Upper lobe of left lung (tissue), 6 donors: ENCODE measurements at places on chromosomes 11 and 22. TPM values are rescaled to one million over a fixed set of nuclear protein-coding genes. Genes with fewer than 3 reads are reported as not detected.

DNA sequence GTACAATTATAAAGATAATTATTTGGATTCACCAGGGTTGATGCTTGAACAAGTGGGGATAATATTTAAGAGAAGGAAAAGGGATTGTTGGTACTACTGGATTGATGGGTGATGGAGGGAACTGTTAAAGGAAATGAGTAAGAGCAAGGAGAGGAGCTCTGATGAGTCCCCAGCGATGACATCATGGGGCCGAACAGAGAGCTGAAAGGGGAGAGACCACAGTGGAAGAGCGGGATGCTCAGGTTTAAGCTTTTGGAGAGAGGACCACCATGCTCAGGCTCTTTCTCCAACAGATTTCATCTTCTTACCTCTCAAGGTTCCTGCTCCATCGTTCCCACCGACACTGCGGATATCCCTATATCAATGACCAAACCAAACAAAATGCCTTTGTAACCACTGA is 568.7 kb downstream of the ETS1 start:
- no peak for DNase-seq

DNA sequence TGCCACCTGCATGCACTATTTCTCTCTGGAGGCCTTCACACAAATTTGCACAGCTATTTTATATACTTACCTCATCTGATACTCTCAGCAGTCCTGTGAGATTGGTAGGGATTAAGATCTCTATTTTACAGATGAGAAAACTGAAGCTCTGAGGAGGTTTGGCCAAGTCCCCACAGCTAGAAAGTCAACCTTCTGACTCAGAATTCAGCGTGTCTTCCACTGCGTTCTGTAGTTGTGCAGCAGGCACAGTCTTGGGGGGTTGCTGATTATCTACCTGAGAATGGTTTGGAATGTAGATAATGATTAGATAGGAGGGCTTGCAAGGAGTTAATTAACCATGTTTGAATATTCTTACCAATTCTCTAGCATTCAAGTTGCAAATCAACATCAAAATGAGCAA is 2.5 kb upstream of the SORL1 start:
- no peak for DNase-seq

GRCh38 chr11:116207019-116207418 is 565.8 kb downstream of the BUD13 start:
- DNase-seq = no peak

NKAPD1 gene
- 8.3 TPM for total RNA-seq

C11orf65 gene
- total RNA-seq = 2.1 TPM

UCP2 gene
- total RNA-seq = 118 TPM

TMPRSS5 gene
- total RNA-seq = 0.61 TPM

GAL gene
- total RNA-seq = not detected

MORC2 gene
- total RNA-seq = 20.1 TPM

DNA sequence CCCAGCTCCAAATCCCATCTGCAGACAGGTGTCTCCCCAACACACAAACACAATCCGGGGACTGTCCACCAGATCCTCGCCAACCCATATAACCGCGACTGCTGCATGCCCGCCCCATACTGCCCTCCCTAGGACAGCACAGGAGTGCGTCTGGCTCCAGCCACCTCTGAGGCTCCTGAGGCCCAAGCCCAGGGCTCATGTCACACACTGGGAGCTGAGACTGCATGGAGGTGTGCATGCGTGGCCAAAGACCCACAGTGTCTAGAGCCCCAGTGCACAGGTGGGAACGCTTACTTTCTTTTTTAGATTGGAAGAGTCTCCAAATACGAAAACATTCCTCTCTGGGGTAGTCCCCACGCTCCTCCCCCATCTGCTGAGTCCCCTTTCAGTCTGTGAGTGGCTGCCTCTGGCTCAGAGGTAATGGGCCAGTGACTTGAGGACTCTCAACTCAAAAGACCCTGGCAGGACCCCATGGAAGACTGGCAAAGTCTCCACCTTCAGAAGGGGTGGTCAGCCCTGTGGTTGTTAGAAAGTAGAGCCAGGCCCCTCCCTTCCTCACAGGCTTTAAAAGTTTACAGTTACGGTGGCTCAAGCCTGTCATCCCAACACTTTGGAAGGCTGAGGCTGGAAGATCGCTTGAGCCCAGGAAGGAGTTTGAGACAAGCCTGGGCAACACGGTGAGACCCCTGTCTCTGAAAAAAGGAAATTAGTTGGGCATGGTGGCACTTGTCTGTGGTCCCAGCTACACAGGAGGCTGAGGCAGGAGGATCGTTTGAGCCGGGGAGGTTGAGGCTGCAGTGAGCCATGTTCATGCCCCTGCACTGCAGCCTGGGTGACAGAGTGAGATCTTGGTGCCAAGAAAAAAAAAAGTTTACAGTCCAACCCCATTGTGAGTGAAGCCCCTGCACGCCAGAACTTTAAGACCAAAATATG is 2.3 kb downstream of the CBX7 start:
- no peak for DNase-seq

DNA sequence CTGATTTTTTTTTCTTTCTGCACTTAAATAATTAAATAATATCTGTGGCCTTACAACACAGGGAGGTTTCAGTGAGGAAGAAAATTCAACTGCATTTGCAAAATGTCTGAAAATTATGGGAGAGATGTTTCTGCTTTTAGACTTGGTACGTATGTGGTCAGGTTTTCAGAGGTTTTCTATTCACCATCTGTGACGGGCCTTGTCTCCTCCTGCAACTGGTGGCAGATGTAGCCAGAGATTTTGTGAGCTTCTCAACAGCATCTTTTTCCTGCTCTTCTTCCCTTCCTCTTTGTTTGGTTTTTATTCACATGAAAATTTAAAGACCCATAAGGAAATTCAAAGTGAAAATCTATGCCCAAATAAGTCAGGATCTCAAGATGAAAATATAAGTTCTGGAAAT is 38.3 kb downstream of the ZBTB16 start:
- DNase-seq = no peak

DERL3 gene
- total RNA-seq = 3.2 TPM

OR56B1 gene
- total RNA-seq = not detected

DNA sequence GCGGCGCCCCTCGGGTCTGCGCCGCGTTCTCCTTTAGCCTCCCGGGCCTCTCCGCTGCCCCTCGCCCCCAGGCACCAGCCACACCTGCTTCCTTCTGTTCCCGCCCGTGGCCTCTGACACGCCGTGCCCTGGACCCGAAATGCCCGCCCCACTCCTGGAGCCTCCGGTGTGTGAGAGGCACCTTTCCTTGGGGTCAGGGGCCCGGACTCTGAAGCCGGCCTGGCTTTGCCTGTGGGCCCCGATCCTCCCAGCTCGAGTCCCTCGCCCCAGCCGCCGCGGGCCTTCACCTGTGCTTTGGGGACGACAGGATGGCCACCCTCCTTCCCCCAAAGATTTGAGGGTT is 661 bp upstream of the CDPF1 start:
- DNase-seq = no peak

C11orf42 gene
- total RNA-seq = not detected

- DNase-seq = peak; percentile 59
Measured at GRCh38 chr11:67372321-67372992, 941 bp downstream of the CLCF1 start.

- DNase-seq = no peak
Measured at GRCh38 chr11:33689085-33689484, 11.5 kb downstream of the C11orf91 start.
